Activated CD8-positive, alpha-beta T cell treated with anti-CD3 and anti-CD28 coated beads for 36 hours (primary cell): ENCODE measurements at places on chromosomes 6 and 20.

DNA sequence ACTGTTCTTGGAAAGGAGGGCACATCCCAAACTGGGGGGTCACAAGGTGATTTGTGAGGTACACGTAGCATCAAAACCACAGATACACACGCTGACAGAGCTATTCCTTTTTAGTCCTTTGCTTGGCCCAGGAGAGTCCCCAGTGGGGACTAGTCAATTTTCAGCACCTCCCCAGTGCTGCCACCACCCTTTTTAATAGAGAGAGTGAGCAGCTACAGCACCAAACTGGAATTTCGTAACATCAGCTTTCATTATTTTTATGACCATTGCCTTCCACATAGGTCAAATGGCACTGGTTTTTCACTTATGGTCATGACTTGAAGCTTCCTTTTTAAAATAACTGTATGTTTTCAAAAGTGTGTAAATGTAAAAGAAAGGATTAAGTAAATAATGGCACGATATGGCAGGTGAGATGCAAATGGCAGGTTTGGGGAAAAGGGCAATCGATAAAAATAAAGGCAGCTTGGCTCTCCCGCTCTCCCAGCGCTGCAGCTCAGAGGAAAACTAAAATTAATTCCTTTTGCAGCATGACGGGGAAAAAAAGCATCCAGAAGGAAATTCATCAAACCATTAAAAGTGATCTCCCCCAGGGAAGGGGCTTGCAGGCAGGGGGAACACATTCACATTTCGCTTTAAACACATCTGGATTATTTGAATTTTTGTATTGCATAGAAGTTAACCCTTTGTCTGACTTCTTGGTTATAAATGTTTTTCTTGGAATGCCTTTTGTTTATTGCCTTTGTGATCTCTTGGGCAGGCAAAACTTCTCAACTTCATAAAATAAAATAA is 95.2 kb downstream of the ANKRD60 start:
- DNase-seq: no peak

- DNase-seq: peak; percentile 78
Measured at GRCh38 chr6:27672113-27672799, 199.4 kb upstream of the ZNF184 start.

DNA sequence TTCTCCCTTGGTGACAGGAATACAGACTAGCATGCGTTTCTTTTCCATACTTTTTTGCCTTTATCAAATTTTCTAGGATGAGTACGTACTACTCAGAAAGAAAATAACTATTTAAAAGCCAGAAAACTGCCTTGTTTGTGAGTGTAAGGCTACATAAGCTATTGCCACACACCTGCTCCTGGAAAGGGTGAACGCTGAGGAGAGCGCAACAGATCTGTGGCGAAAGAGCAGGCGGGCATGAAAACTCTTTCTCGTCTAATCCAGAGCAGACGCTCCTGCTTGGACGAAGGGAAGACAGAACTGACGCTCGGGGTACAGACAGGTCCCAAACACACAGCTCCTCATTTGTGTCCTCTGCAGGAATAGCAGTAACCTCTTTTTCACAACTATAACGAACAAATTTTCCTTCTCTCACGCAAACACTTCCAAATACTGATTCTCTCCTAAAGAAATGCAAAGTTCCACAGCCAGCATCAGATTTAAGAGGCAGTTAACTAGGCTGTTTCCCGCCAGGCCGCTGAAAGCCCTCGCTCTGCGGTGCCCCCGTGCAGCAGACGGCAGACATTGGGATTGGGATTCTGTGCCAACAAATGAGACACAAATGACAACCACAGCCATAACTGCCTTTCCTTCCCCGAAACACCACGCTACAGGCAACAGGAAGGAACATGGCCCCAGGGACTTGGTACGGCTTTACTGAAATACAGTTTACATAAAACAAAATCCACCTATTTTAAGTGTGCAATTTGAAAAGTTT is 20.0 kb downstream of the TAF4 start:
- DNase-seq: no peak

- no peak for DNase-seq
Measured at GRCh38 chr6:147022041-147022440, 182.2 kb upstream of the STXBP5 start.

GRCh38 chr20:15654208-15654649 is 919.0 kb downstream of the KIF16B start:
- peak; percentile 14 for DNase-seq

DNA sequence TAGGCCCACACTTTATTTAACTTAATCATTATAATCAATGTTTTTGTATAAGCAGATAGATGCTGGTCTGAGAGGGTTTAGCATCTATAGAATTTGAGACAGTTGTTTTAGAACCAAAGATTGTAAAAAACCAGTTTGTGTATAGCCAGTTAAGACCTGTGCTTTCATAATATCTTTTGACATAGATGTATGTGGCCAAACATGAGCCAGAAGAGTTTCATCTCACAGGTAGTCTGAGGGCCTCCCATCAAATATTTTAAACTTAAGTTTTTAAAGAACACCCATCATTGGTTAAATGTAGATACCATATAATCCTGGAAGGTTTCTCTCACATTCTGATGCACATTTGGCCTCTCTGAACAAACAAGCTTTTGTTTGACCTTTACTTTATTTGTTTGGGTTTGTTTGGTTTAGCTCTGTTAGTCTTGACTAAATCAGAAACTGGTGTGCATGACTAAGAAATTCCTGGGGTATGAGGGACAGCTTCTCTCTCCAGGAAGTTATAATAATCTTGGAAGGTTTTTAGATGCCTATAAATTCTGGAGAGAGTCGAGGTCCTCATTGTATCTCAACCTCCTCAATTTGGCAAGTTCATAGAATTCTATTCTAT is 58.0 kb upstream of the TMEM200A start:
- DNase-seq: no peak

GRCh38 chr6:128290221-128290620 is 230.2 kb downstream of the PTPRK start:
- no peak for DNase-seq

DNA sequence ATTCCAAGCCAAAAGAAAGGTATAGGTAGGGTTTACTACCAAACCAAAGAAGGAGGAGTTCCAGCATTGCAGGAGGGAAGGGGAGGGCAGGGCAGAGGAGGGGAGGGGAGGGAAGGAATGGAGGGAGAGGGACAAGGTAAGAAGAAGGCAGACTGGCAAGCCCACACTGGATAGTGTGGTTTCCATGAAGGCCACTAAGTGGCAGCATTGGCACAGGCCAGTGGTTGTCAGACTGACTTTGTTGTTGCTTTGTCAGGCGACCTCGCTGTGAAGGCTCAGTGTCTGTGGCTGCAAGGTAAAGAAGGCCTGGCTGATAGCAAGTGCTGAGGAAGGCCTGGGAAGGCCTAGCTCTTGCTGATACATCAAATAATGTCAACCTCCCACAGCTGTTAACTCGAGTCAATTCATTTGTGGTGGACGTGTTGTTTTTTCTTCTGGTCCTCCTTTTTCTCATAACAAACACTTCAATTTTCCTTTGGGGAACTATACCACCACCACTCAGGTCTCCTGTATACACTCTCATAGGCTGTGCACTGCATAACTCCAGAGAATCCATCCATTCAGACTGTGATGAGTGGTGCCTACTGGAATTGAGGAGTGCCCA is 7.7 kb upstream of the ZNF334 start:
- peak; percentile 68 for DNase-seq

- no peak for DNase-seq
Measured at GRCh38 chr20:10475225-10475624, 40.1 kb downstream of the SLX4IP start.

DNA sequence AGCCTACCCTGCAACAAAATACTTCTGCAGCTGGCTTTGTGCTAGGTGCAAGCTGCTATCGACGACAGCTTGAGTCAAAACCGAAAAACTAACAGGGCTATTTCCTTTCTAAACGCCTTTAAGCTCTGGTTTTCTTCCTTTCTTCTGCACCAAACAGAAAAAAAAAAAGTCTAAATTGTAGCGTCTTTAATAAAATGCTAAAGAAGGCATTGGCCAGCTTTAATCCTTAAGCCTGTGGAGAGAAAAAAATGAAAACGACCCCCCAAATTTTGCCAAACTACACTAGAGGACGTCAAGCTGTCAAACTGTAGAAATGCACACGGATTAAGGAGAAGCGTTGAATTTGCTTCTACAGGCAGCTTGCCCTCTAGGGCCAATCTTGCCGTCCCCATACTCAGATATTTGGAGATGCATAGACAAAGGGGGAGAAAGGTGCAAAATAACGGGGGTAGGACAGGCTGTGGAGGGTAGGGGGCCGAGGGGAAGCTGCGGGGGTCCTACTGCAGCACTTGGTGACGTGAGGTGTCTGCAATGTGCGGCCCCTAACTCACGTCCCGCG is 1.4 kb upstream of the NRN1 start:
- DNase-seq: no peak

DNA sequence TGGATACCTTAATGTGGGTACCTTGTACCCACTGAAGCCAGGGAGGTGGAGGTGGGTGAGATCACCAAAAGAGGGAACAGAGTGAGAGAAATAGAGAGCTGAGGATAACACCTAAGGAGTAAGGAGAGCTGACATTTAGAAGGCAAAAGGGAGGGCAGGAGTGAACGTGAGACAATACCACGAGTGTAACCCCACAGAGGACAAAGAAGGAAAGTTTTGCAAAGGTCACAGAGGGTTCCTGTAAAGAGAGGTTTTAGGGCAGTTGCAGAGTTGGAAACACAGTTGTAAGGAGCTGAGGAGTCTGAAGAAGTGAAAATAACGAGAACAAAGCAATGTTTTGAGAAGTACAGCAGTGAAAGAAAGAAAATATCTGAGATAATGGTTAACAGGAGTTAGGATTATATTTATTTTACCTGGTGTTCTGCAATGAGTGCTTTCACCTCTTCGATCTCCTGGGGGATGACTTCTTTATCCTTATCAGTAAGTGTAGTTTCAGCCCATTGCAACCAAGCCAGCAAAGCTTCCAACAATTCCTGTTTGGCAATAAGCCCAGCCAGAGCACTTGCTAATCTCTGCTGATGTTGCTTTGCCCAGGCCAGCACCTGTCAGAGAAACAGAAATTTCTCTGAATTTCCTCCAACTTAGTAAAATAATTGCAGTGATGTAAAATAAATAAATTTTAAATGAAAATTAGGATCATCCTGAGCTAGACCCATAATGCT is 166.8 kb downstream of the DST start:
- DNase-seq: no peak

DNA sequence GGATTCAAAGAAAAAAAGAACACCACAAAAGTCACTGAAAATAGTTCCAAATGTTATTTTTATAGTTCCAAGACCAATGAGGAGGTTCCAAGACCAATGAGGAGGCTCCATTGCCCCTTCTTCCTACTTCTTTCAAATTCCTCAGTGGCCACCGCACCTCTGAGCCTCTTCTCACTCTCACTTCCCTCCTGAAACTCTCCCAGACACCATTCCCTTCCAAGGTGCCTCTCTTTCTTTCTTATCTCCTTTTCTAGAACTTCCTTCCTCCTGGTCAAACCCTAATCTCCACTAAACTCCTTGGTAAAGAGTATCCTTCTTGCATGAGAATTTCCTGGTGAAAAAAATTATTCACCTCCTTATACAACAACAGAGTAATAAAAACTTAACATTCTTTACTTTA is 20.4 kb upstream of the MCUR1 start:
- no peak for DNase-seq

GRCh38 chr6:20877008-20877937 is 343.0 kb downstream of the CDKAL1 start:
- peak; percentile 46 for DNase-seq

DNA sequence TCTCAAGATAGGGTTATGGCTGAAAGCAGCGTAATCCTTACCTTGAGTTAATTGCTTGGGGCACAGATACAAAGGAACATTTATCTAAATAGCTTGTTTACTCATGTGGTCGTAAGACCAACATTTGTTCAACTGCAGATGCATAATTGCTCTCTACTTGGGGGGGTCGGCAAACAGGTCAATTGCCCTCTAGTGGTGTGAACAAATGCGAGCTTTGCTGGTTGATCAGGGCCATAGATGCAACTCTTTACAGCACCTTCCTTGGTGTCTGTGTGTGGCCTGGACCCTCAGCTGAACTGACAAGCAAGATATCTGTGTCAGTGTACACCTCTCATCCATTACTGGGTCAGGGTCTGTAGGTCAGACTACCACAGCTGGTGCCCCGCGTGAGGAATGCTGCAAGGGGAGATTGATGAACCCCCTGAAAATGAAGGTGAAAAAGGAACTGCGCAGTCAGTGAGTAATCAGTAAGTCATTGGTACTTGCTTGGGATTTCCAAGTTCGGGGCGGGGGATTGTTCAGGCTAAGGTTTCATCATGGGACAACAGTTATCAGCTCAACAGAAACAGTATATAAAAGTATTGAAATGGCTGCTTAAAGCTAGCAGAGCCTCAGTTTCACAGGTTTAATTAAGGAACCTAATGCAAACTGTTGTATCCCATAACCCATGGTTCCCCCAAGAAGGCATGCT is 24.0 kb downstream of the HLA-DPA1 start:
- no peak for DNase-seq

DNA sequence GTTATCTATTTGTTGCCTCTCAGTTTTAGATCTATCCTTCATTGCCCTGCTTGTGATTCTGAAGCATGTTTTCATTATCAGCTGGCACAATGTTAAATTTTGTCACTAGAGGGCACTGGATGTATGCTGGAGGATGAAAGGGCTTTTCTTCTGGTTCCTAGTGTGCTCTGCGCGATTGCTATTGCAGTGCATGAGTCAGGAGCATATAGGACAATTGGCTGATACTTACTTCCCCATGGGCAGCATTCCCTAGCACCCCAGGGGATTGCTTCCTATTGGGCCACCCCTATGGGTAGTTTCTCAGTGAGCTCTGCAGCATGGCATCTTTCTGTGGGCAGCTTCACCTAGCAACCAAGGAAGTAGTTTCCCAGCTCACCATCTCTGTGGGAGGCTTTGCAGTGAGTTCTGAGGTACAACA is 280.3 kb upstream of the SYNCRIP start:
- peak; percentile 13 for DNase-seq

DNA sequence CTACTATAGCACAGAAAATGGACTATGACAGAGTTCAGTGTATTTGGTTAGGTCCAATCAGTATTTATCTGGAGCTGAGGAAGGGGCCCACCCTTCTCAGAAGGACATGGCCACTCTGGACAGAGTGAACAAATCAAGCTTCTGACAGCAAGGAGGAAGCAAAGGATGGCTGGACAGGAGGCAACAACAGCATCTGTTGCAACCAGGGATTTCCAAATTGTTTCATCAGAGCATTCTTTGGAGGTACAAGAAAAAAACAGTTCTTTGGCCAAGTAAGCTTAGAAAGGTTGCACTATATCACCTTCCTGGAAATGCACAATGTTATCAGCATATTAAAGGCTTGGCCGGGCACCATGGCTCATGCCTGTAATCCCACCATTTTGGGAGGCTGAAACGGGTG is 118.7 kb upstream of the SLC22A16 start:
- no peak for DNase-seq
